ENCODE measurements at places on chromosomes 13 and 19.
A peak's percentile ranks its signal among the peaks of the same experiment; 100 is the strongest.

GRCh38 chr13:98098516-98098915, 44.4 kb upstream of the FARP1 start:
- no peak for DNase-seq

- peak; percentile 72 for DNase-seq
These were observed 11.9 kb upstream of the PRKD2 start for GRCh38 chr19:46728693-46729339.

- no peak for DNase-seq
These were observed 25.9 kb upstream of the SLC46A3 start for GRCh38 chr13:28744656-28745055.

DNA sequence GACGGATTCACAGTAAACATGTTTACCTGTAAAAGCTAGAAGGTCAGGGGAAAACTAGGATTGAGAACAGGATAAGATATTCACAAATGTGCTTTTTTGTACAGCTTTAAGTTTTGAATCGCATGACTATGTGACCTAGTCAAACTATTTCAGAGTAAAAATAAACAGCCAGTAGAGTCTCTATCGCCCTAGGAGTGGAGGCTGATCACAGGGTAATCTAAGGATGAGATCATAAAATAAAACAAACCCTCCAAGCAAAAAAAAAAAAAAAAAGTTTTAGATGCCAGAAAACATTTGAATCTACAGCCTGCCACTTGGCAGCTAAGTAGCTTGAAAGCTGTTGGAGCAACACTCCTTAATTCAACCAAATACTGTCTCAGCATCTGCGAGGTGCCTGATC, 26.8 kb downstream of the ZNF350 start:
- no peak for DNase-seq

- DNase-seq, result no peak
These were observed 16.6 kb downstream of the MAN2B1 start for GRCh38 chr19:12649941-12650340.

DNA sequence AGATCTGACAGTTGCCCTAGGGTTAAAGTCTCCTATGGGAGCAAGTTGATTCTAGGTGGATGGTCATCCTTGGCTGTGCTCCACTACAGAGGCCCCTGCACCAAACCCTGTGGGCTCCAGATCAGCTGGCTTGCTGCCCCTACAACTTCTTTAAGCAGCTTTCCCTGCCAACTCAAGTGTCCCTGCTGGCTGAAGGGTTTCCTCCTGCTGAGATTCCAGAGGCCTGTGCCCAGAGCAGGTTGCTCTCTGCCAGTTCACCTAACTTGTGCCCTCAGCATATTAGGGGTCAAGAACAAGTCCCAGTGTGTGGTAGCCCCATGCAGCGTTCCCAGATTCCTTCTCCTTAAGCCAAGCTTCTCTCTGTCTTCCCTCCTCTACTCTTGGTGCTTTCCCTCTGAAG, 85.6 kb downstream of the ZMYM2 start:
- DNase-seq, result no peak

GRCh38 chr19:15527705-15528104, 19.4 kb downstream of the CYP4F22 start:
- DNase-seq, result no peak

DNA sequence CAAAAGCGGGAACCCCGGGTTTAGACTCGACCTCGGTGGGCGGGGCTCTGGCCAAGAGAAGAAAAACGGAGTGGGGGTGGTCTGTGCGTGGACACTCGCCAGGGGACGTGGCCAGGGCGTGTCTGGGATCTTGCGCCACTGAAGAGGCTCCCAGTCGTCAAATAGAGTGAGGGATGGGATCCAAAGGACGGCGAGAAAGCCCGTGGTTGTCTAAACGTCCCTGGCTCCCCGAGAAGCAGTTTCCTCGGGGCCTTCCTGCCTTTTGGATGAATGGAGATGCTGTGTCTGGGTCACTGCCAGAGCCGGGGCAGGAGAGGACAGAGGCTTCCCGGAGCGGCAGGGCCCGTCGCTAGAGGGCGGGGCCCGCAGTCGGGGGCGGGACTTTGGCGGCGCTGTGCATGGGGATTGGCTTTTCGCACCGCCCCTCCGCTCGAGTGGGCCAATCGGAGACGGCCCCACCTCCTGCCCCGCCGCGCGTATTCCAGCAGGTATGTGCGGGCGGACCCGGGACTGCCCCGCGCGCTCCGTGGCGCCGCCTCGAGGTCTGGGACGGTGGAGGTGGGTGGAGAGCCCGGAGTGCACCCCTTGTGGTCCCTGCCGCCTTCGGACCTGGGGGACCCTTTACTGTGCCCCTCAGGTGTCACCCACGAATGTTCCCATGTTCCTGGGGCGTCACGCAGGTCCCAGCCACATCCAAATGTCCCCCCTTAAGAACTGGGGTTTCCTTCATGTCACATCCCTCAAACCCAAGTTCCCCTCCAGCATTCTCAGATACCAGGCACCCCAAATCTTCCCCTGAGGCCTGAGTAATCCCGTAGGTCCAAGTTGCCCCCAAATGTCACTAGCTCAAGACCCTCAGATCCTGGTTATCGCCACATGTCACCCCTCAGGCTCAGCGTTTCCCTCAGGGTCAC, 38.3 kb downstream of the ZSWIM4 start:
- peak; percentile 92 for DNase-seq

- DNase-seq, result no peak
These were observed 37.3 kb downstream of the ZNF558 start for GRCh38 chr19:8794823-8795222.

DNA sequence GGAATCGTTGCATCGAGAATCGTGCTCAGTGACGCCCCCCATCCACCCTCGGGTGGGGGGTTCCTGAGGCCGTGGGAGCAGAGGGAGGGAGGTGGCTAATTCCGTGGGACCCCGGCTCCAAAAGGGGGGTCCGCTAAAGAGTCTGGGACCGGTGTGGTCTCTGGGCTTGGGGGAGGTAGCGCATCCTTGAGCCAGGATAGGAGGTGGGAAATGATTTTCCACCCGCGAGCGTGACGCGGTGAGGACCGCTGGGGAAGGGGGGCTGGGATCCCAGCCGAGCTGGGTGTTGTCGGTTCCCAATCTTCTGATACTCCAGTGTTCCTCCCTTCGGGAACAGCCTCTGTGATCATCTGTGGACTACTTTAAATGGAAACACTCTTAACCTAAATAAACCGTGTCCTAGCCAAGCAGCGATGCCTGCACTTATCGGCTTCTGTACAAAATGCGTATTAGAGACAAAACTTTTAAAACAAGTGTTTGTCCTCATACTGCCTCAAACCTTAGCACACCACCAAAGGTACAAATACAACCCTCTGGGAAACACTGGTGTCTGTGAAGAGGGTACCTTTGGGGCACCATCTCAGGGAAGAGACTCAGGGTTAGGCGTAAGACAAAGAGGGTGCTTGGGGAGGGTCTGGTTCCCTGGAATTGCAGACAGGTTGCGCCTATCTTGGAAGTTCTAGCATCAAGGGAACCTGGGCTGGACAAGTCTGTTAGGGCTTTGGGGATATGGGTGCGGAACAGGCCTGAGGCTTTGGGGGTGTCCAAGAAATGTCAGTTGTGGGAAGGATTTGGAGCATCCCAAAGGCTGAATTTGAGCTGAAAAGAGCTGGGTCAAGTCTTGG, 16.0 kb downstream of the KCNC3 start:
- DNase-seq, result no peak

DNA sequence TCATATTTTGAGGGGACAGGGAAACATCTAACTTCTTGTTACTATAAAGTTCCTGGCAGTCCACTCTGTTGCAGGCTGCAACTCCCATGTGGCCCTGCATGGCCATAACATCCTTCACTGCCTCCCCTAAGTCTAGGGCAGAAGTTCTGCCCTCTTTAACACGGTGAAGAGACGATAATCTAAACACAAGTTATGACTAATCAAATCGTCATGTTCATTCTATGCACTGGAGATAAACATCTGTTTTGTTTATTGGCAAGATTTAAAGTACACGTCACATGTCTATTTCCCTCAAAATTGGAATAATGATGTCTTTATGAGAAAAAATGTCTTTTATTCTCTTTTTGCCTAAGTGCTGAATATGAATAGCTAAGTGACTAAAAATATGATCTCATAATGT, 1629.4 kb downstream of the PCDH9 start:
- DNase-seq, result no peak

GRCh38 chr19:709965-710571, 1.3 kb downstream of the PALM start:
- DNase-seq, result no peak

DNA sequence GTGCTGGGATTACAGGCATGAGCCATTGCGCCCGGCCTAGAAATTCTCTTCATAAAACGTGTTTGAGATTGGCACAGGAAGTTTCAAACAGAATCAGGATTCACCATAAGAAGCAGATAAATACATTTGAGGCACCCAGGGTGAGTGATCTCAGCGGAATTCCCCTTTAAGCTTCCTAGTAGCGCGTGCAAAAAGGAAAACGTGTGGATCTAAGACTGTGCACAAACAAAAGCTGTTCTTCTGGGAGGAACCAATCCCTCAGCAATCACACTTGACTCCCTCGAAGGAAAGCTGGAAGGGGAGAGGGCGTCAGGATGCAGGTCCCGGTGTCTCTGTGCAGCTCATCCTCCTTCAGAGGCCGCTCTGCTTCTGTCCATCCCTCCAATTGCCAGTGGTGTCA, 15.5 kb downstream of the MCF2L start:
- no peak for DNase-seq

DNA sequence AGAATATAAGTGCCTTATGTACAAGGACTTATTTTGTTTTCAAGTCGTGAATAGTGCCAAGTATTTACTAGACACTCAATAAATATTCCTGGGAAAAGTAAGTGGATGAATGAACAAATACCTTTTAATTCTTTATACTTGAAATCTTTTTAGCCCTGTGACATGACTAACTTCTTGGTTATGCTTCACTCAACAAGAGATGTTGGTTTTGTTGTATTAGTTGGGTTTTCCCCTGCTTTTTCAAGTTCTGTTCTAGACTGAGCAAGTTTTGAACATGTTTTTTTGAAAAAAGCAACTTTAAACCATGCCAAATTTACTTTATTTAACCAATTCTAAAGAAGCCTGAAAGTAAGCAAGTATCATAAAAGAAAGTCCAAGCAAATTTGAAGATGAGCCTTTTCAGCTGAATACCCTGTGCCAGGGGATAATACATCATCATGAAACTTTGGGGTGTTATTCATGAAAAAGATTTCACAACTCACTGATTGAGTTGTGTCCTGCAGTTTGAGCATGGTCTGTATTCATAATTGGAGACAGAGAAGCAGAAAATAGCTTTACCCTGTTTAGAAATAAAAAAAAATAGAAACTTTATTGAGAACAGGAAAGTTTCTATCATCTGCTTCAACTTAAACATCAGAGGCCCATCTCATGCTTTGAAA, 11.1 kb downstream of the LMO7 start:
- DNase-seq, result no peak

DNA sequence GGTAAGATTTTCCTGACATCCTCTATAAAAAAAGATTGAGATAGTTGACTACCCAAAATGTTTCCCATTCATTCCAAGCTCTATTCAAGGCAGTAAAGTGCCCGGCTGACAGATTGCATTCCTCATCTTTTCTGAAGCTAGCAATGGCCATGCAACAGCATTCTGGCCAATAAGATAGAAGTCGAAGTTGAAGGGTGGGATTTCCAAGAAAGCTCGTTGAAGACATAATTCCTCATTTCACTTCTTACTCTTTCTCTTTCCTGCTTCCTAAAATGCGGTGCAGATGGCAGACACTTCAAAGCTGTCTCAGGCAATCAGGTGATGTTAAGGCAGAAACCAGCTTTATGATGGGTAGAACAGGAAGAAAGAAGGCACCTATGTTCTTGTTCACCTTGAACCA, 13.4 kb upstream of the ALOX5AP start:
- no peak for DNase-seq

- no peak for DNase-seq
These were observed 393.7 kb downstream of the FOXO1 start for GRCh38 chr13:40272776-40273139.

DNA sequence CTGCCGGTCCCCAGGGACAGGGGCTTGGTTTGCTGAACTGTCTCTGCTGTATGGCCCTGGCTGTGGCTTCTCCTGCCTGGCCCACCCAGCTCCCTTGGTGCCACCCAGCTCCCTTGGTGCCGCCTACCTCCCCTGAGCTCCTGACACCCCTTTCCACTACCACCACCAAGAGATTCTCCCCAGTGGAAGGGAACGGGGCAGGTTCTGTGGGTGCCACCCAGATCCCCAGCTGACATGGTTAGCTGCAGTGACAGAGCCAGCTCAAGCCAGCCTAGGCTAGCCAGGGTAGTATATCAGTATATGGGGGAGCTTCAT, 28.5 kb upstream of the POP4 start:
- DNase-seq, result no peak

DNA sequence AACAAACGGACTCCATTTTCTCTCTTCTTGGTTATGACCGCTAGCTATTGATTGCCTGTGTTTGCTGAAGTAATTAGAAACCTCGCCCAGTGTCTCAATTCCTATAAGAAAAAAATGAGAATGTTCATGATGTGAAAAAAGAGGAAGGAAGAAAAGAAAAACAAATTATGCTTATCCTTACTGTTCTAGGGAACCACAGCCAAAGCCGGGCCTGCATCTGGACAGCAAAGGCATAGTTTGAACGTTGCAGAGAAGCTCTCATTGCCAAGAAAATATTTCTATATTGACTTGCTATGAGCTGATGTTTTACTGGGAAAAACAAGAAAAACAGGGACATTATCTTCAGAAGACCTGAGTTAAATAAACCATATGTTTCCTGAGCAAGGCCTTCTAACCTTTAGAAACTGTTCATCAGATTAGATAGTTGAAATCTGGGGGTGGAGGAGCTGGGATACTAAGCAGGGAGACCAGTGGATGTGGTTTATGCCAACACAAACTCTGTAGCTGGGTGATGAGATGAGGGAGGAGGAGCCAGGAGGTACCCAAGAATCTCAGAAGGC, 55.0 kb downstream of the EFNB2 start:
- no peak for DNase-seq

GRCh38 chr13:77437267-77437666, 98.2 kb upstream of the SCEL start:
- DNase-seq, result no peak

DNA sequence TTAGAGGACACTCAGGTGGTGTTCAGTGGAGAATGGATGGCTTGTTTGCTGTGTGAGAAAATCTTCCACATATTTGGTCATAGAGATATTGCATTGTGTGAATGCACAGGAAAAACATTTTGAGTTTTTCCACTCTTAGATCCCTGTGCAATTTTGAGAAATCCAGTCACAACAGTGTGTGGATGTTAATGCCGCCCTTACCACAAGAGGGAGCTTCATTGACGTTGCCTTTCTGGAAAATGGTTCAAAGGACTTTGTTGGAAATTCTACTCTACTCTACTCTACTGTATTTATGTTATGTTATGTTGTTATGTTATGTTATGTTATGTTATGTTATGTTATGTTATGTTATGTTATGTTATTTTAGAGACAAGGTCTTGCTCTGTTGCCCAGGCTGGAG, 13.4 kb downstream of the ZNF20 start:
- DNase-seq, result no peak

DNA sequence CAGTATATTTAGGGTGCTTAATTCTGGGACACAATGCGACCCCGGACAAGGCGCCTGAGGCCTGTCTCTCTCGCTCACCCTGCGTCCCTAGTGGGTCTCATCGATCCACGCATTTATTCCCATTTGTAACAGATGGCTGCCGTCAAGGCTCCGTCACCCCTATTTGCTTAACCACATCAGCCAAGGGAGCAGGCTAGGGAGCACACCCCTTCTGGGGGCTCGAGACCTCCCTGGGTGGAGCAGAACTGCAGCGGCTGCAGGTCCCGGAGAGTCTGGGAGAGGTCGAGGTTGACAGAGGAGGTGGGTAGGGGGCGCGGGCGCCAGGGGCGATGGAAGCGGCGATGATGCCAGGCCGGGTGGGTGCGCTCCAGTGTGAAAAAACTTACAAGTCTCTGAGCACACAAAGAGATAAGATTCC, 507 bp downstream of the ALG5 start:
- DNase-seq, result peak; percentile 36

- DNase-seq, result peak; percentile 66
These were observed 9.4 kb downstream of the FOSB start for GRCh38 chr19:45477186-45477585.

GRCh38 chr13:44232774-44233173, 140.8 kb upstream of the SERP2 start:
- DNase-seq, result no peak

Measured in left hindlimb (tissue), 1 donor.